ENCODE measurements at places on chromosomes 7 and 10. TPM values are rescaled to one million over a fixed set of nuclear protein-coding genes. Genes with fewer than 3 reads are reported as not detected.
A peak's percentile ranks its signal among the peaks of the same experiment; 100 is the strongest.

DNA sequence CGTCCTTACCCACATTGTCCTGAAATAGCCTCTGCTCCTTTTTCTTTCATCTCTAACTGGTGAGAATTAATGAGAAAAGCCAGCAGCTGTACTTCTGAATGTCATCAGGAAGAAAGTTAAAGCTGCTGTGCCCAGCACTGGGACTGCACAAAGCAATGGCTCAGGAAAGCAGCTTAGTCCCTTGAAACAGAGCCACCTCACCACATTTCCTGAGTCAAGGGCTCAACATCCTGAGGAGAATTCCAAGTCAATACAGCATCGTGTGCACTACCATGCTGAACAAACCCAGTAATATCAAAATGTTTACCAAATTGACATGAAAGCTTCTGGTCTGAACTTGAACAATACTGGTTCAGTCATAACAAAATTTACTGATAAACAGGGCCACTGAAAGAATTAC lies 140.1 kb downstream of the KMT2E start:
- H3K27ac ChIP-seq, result no peak overlapping the region
- H3K36me3 ChIP-seq, result peaks cover 16% of the 10 kb centered on the region
- H3K4me1 ChIP-seq, result peaks cover 7% of the 10 kb centered on the region
- H3K4me3 ChIP-seq, result no peak overlapping the region
- DNase-seq, result no peak

- H3K27me3 ChIP-seq, result peaks cover 4% of the 10 kb centered on the region
- no peaks in the 10 kb centered on the region for H3K4me1 ChIP-seq
Measured at GRCh38 chr7:88317422-88317821, 10.7 kb upstream of the STEAP4 start.

DNA sequence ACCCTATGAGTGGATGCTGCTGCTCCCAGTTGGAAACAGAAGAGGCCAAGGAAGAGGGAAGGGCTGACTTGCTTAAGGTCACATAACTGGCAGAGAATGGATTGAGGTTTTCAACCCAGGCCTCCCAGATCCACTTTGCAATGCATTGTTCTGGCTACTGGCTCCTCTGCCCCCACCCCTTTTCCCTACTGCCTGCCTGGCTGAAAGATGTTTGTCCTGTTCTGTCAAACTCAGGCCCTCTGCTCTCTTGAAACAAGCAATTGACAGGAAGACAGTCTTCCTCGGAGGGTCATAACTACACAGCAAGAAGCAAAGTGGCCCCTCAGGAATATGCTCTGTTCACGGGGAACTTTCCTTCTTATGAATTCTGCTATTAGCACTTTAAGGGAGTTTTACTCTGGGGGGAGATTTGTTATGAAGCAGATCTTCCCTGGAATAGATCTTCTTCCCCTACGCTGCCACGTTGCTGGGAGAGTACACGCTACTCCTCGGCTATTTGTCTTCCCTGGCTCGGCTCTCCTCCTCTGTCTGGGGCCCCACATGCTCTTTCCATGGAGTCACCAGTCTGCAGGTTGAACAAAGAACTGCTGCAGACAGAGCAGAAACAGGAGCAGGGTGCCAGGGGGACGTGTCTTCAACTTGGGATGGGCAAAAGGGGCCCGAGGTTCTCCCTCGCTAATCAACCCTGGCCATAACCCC lies 436.1 kb downstream of the TYW1 start:
- H3K36me3 ChIP-seq, result no peaks in the 10 kb centered on the region
- H3K27me3 ChIP-seq, result no peaks in the 10 kb centered on the region
- H3K4me1 ChIP-seq, result no peaks in the 10 kb centered on the region

GRCh38 chr10:107618504-107618994 lies 454.0 kb upstream of the SORCS1 start:
- H3K27me3 ChIP-seq, result no peaks in the 10 kb centered on the region
- DNase-seq, result no peak
- H3K4me1 ChIP-seq, result no peaks in the 10 kb centered on the region
- H3K27ac ChIP-seq, result no peak overlapping the region
- no peaks in the 10 kb centered on the region for H3K36me3 ChIP-seq
- H3K4me3 ChIP-seq, result no peak overlapping the region

DNA sequence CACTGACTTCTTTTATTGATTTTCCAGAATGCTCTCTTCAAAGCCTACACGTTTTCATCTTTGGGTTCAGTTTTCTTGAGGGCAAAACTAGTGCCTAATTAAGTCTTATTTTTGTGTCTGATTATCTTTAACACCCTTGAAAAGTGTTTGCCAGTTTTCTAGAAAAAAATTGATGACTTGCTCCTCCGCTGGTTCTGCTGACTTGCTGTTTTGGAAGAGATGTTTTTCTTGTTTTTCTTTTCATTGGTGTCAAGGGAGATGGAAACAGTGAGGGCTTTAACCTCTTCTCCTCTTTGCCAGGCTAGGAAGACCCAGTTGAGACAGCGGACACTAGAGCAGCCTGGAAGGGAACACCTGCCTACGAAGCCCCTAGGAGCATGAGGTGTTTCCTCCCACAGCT lies 123.7 kb upstream of the EEPD1 start:
- no peak overlapping the region for H3K4me3 ChIP-seq
- H3K27me3 ChIP-seq, result peaks cover 18% of the 10 kb centered on the region
- DNase-seq, result no peak

DNA sequence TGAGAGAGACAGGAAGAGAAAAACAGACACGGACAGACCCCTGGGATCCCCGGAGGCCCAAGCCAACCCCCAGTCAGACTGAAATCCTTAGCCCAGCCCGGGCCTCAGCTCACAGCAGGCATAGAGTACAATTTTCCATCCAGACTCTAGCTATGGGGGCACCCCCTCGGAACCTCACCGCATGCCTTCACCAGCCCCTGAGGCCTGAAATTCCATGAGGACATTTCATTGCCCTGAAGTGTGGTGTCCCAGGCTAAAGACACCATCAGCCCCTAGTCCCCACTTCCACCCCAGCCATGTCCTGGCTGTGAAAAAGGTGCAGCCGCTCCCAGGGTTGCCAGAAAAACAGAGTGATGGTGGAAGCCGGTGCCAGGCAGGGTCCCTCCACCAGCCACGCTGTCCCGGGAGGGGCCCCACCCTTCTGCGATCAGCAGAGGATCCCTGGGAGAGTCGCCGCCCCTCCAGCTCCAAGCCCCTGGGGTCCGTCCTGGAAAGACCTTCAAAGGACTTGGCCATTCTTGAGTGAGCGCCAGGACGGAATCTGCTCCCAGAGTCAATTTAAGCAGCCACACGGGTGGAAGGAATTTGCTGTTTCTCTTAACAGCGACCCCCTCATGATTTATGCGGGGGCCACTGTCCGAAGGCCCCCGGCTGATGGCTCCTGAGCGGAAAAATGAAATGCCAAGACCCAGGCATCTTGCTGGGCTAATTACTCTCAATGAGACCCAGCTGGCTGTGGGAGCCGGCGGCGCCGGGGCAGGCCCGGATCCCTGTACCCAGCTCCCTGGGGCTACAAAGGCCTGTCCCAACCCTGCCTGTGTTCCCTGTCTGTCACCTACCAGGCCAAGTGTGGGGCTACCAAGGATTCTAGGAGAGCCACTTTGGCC lies 23.2 kb downstream of the MYL10 start:
- no peaks in the 10 kb centered on the region for H3K36me3 ChIP-seq
- no peak for DNase-seq
- H3K4me1 ChIP-seq, result no peaks in the 10 kb centered on the region
- H3K27me3 ChIP-seq, result peaks cover 2% of the 10 kb centered on the region

- H3K36me3 ChIP-seq, result no peaks in the 10 kb centered on the region
- H3K27me3 ChIP-seq, result peaks cover 2% of the 10 kb centered on the region
- no peaks in the 10 kb centered on the region for H3K4me1 ChIP-seq
- no peak overlapping the region for H3K4me3 ChIP-seq
- DNase-seq, result no peak
Measured at GRCh38 chr7:112001091-112001826, 204.9 kb downstream of the DOCK4 start.

- DNase-seq, result no peak
- no peaks in the 10 kb centered on the region for H3K27me3 ChIP-seq
- H3K36me3 ChIP-seq, result no peaks in the 10 kb centered on the region
- H3K4me3 ChIP-seq, result no peak overlapping the region
- no peaks in the 10 kb centered on the region for H3K4me1 ChIP-seq
Measured at GRCh38 chr10:83164156-83164555, 975.2 kb upstream of the GHITM start.

GRCh38 chr10:71978476-71978875 lies 14.3 kb downstream of the CHST3 start:
- no peaks in the 10 kb centered on the region for H3K27me3 ChIP-seq
- H3K4me1 ChIP-seq, result peaks cover 7% of the 10 kb centered on the region
- H3K27ac ChIP-seq, result no peak overlapping the region
- no peak for DNase-seq

DNA sequence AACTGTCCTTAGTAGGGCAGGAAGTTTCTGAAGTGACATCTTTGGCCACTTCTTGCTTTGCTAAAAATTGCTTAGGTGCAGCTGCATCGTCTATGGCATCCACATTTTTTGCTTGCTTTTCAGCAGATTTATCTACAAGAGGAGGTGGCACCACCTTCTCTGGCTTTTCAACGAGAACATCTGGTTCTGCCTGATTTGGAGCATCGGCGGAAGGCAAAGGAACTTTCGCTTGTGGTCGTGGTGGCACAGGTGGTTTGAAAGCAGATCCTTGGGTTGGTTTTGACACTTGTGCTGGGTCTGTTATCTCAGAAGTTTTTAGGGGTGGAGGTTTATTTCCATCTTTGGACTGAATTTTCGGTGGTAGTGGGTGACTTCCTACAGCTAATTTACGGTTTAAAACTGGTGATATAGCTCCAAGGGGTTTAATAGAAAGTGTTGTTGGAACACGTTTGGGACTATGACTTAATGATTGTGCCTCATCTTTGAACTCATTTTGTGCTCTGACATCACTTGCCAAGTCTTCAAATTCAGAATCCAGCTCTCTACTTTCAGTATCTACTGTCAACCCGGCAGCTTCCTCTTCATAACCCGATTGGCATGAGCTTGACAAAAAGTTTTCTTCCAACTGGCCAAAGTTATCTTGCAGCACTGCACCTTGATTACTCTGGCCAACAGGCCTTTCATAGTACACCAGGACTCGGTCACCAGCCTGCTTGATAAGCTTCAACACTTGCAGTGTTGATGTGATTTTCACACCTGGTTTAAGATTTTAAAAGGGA lies 44.0 kb downstream of the SLC18A2 start:
- no peak for DNase-seq
- no peaks in the 10 kb centered on the region for H3K27me3 ChIP-seq
- no peak overlapping the region for H3K4me3 ChIP-seq
- peak overlapping the region; percentile 10 for H3K27ac ChIP-seq
- peaks cover 20% of the 10 kb centered on the region for H3K36me3 ChIP-seq

- peaks cover 14% of the 10 kb centered on the region for H3K36me3 ChIP-seq
- no peak overlapping the region for H3K27ac ChIP-seq
- DNase-seq, result no peak
- no peaks in the 10 kb centered on the region for H3K27me3 ChIP-seq
- no peak overlapping the region for H3K4me3 ChIP-seq
- peaks cover 30% of the 10 kb centered on the region for H3K4me1 ChIP-seq
Measured at GRCh38 chr7:140219672-140220524, 43.1 kb upstream of the KDM7A start.

GRCh38 chr7:98922392-98923187 lies 44.3 kb downstream of the TRRAP start:
- DNase-seq, result no peak
- no peak overlapping the region for H3K27ac ChIP-seq
- no peaks in the 10 kb centered on the region for H3K27me3 ChIP-seq

- H3K4me1 ChIP-seq, result no peaks in the 10 kb centered on the region
- no peak overlapping the region for H3K27ac ChIP-seq
- H3K4me3 ChIP-seq, result no peak overlapping the region
- H3K27me3 ChIP-seq, result no peaks in the 10 kb centered on the region
- no peaks in the 10 kb centered on the region for H3K36me3 ChIP-seq
- DNase-seq, result no peak
Measured at GRCh38 chr10:117449636-117450035, 74.4 kb upstream of the PDZD8 start.

- H3K27ac ChIP-seq, result no peak overlapping the region
- H3K4me3 ChIP-seq, result peak overlapping the region; percentile 67
- H3K4me1 ChIP-seq, result peaks cover 4% of the 10 kb centered on the region
- DNase-seq, result no peak
- H3K36me3 ChIP-seq, result no peaks in the 10 kb centered on the region
Measured at GRCh38 chr10:125158601-125159485, 1.5 kb downstream of the CTBP2 start.

GRCh38 chr10:11125004-11125403 lies 107.3 kb downstream of the CELF2 start:
- H3K4me1 ChIP-seq, result peaks cover 5% of the 10 kb centered on the region
- no peak overlapping the region for H3K27ac ChIP-seq
- DNase-seq, result no peak
- H3K36me3 ChIP-seq, result peaks cover 38% of the 10 kb centered on the region
- H3K27me3 ChIP-seq, result no peaks in the 10 kb centered on the region
- H3K4me3 ChIP-seq, result no peak overlapping the region

GRCh38 chr7:38368191-38368605 lies 94.8 kb upstream of the TARP start:
- peaks cover 23% of the 10 kb centered on the region for H3K36me3 ChIP-seq
- DNase-seq, result peak; percentile 84
- no peaks in the 10 kb centered on the region for H3K27me3 ChIP-seq
- peak overlapping the region; percentile 88 for H3K27ac ChIP-seq
- peaks cover 69% of the 10 kb centered on the region for H3K4me1 ChIP-seq

- H3K4me1 ChIP-seq, result no peaks in the 10 kb centered on the region
- no peaks in the 10 kb centered on the region for H3K27me3 ChIP-seq
- H3K27ac ChIP-seq, result no peak overlapping the region
- no peak overlapping the region for H3K4me3 ChIP-seq
Measured at GRCh38 chr7:15753887-15754579, 67.5 kb upstream of the MEOX2 start.

DNA sequence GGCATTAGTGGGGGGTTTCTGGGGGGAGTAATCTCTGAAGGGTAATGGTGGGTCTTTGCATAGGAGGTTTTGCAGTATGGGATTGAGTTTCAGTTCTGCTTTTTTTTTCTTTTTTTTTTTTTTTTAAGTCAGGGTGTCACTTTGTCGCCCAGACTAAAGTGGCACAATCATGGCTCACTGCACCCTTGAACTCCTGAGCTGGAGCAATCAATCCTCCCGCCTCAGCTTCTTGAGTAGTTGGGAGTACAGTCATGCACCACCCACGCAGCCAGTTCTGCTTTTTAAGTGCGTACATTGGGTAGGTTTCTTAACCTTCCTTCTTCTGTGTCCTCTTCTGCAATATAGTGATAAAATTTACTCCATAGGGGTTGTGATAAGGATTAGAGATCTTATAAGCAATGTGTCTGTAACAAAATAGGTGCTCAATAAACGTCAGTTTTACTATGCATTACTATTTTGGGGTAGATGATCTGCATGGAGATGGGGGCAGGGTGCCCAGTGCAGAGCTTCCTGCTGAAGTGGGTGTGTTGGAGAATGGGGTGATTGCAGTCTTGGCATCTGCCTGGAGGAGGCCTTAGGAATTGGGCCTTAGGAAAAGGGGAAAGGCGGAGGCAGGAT lies 9.6 kb downstream of the KAZALD1 start:
- H3K27ac ChIP-seq, result no peak overlapping the region
- no peak for DNase-seq
- H3K36me3 ChIP-seq, result no peaks in the 10 kb centered on the region
- no peak overlapping the region for H3K4me3 ChIP-seq

The CACNA2D1 gene
- not detected for total RNA-seq

The NT5C2 gene
- total RNA-seq, result 66.1 TPM

The FBXO24 gene
- 1.5 TPM for total RNA-seq

The PRR15 gene
- total RNA-seq, result not detected

The JCAD gene
- not detected for total RNA-seq

The KCP gene
- total RNA-seq, result 0.10 TPM

The AKR1C1 gene
- 0.89 TPM for total RNA-seq

The IQUB gene
- not detected for total RNA-seq
